Peyer's patch (tissue), 4 donors: ENCODE measurements at places on chromosomes 1 and 21.
A peak's percentile ranks its signal among the peaks of the same experiment; 100 is the strongest.

DNA sequence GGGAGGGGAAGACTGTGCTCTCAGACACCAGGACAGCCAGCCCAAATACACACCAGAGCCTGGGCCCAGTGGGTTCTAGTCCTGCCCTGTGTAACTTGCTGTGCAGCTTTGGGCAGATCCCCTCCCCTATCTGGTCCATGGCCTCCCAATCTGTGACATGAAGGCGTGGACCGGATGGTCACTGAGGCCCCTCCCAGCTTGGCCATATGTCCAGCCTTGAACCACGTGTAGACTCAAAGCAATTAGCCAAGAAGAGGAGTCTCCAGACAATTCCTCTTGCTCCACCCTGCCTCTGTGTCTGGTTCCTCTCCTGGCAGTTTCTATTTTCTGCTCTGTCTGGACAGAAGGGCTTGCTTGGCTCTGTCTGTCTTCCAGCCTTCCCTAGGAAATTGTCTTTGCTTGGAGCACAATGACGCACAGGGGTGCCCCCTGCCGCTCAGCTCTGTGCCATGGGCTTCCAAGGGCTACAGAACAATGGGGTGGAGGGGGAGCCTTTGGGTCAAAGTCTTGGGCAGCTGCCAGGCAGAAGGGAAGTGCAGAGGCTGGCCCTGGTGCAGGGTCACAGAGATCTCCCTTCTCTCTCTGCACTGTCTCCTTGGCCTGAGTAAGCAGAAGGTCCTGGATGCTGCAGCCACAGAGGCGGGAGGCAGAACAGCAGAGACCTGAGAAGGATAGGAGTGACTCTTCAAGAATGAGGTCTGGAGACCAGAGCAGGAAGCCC is 66.1 kb downstream of the TENT5C start:
- H3K27me3 ChIP-seq = no peaks in the 10 kb centered on the region
- H3K4me3 ChIP-seq = no peak overlapping the region
- H3K4me1 ChIP-seq = peaks cover 17% of the 10 kb centered on the region
- H3K27ac ChIP-seq = no peak overlapping the region

GRCh38 chr1:20724364-20725188 is 6.8 kb upstream of the KIF17 start:
- DNase-seq = no peak
- no peak overlapping the region for H3K27ac ChIP-seq
- no peaks in the 10 kb centered on the region for H3K27me3 ChIP-seq
- no peak overlapping the region for H3K4me3 ChIP-seq

DNA sequence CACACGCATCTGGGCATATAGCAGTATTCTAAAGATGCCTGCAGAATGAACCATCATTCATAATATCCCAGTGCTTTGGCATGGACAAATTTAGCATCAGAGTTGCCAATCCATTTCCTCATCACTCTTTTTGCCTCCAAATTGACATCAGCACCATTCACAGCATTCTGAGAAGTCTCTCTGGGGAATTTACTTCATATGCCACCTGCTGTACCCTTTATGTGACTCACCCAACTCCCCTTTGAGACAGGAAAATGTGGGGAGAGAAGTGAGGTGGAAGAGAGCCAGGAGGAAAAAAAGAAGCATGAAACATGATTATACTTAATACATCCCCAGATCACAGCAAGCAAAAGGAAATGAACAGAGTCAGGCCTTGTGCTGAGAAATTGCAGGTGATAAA is 37.4 kb downstream of the RAB3B start:
- H3K4me3 ChIP-seq = no peak overlapping the region
- H3K36me3 ChIP-seq = no peaks in the 10 kb centered on the region
- H3K4me1 ChIP-seq = no peaks in the 10 kb centered on the region
- DNase-seq = no peak

DNA sequence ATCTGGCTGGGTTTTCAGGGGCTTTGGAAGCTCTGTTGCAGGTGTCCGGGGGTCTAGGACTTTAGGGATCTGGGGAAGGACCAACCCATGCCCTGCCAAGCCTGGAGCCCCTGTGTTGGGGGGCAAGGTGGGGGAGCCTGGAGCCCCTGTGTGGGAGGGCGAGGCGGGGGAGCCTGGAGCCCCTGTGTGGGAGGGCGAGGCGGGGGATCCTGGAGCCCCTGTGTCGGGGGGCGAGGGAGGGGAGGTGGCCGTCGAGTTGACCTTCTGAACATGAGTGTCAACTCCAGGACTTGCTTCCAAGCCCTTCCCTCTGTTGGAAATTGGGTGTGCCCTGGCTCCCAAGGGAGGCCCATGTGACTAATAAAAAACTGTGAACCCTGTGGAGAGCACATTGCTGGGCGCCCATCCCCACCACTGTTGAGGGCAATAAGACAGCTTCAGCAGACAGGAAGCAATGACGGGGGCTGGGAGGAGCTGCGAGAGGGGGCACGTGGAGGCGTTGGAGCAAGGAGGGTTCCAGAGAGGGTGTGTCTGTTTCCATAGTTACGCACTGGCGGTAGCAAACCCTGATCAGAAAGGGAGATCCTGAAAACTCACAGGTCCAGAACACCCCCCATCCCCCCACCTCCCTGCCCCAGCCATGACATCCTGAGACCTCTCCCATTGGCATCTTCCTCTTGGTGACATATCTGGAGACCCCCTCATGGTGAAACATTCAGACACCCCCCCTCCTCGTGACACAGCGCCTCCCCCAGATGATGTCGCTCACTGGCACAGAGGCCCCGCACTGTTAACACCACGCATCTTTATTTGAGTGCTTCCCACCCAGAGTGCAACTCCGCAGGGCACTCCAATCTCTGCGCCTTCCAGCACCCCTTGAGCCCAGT is 8.4 kb downstream of the MYBPH start:
- no peak for DNase-seq
- H3K27ac ChIP-seq = no peak overlapping the region
- H3K4me3 ChIP-seq = no peak overlapping the region
- H3K36me3 ChIP-seq = no peaks in the 10 kb centered on the region
- no peaks in the 10 kb centered on the region for H3K27me3 ChIP-seq

DNA sequence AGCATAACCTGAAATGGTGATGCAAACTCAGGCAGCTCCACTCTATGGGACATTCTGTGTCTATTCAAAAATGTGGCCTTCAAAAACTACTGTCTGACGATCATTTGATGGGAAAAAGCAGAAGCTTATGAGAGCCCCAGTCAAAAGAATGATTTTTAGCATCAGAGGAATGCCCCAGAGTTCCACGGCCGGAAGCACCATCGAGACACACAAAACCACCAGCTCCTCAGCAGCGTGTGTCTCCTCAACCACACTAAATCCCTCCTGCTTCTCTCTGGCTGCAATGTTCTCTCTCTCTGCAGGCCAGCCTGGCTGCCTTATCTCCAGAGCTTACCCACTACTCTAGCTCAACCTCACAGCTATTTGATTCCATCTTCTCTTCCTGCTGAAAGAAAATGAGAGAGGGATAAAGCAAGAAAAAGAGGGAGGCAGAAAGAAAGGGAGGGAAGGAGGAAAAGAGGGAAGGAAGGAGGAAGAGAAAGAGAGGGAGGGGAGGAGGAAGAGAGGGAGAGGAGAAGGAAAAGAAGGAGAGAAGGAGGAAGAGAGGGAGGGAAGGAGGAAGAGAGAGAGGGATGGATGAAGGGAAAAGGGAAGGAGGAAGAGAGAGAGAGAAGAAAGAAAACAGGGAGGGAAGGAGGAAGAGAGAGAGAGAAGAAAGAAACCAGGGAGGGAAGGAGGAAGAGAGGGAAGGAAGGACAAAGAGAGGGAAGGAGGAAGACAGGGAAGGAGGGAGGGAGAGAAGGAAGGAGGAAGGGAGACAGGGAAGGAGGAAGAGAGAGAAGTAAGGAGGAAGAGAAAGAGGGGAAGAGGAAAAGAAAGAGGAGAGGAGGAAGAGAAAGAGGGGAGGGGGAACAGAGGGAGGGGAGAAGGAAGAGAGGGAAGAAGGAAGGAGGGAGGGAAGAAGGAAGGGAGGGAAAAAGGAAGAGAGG is 33.5 kb upstream of the LAPTM5 start:
- no peak for DNase-seq
- H3K27me3 ChIP-seq = no peaks in the 10 kb centered on the region
- no peaks in the 10 kb centered on the region for H3K36me3 ChIP-seq
- H3K4me3 ChIP-seq = no peak overlapping the region
- H3K4me1 ChIP-seq = no peaks in the 10 kb centered on the region

- no peak for DNase-seq
- H3K27ac ChIP-seq = no peak overlapping the region
- H3K4me3 ChIP-seq = no peak overlapping the region
- H3K4me1 ChIP-seq = no peaks in the 10 kb centered on the region
Observed at GRCh38 chr1:238764779-238765178, 621.6 kb upstream of the CHRM3 start.

- H3K4me3 ChIP-seq = no peak overlapping the region
- no peaks in the 10 kb centered on the region for H3K4me1 ChIP-seq
- H3K27ac ChIP-seq = no peak overlapping the region
- DNase-seq = no peak
Observed at GRCh38 chr1:63732666-63733065, 41.2 kb upstream of the ROR1 start.

DNA sequence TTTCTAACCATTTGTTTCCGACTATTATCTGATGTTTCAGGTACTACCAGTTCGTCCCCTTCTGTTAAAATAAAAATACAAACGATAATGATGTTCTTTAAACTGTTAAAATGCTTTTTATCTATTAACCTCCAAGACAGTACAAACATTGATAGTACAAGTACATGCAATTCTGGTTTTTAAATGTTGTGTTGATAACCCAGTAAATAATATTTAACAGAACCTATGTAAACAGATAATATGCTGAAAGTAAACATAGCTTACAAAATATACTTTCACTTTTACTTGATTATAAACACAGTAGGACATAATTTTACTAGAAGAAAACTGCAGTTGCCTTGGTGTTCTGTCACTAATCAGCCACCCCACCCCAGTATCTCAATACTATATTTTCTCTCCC is 76.9 kb downstream of the COQ8A start:
- no peak overlapping the region for H3K4me3 ChIP-seq
- H3K27ac ChIP-seq = no peak overlapping the region
- no peaks in the 10 kb centered on the region for H3K4me1 ChIP-seq
- H3K36me3 ChIP-seq = no peaks in the 10 kb centered on the region

DNA sequence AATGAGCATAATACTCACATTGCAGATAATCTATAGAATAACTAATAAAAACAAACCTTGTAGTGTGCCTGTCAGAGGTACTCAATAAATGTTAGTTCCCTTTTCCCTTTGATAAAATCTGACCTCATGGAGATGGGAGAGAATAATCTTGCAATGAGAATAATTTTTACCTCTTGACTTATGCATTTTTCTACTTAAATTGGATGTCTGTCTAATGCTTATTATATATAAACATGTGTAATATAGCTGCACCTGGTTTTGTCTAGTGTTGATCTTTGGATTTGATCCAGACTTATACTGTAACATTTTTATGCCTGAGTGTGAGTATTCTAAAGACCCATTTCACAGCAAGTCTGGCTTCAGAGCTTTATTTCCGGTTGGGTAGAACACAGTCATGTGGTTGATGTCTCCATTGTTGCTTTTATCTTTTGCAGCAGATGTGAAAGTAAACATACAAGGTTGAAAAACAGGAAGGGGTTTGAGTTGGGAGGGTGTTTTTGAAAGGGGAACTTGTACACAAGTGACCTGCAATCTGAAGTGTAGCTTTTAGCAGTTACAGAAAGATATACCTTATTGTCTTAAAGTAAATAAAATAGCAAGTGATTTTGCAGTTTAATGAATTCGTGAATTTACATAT is 12.4 kb downstream of the EPB41 start:
- peaks cover 45% of the 10 kb centered on the region for H3K4me1 ChIP-seq
- DNase-seq = peak; percentile 50
- H3K36me3 ChIP-seq = no peaks in the 10 kb centered on the region
- H3K4me3 ChIP-seq = no peak overlapping the region
- peak overlapping the region; percentile 74 for H3K27ac ChIP-seq

DNA sequence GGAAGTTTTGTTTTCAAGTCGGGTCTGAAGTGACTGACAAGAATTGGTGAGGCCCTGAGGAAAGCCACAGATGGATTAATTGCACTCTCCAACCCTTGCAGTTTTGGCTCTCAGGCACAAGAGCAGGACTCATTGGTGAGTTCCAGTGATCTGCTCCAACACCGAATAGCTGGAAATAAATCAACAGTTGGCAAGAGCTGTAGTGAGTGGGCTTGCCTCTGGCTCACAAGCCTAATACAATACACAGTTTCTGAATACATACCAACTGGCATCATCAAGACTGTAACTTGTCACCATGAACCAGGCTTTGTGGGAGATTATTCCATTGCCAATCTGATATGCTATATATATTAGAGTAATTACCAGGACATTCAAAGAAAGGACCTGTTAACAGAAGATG is 131.6 kb downstream of the GRIK1 start:
- no peaks in the 10 kb centered on the region for H3K27me3 ChIP-seq
- H3K36me3 ChIP-seq = no peaks in the 10 kb centered on the region
- H3K27ac ChIP-seq = no peak overlapping the region
- no peak overlapping the region for H3K4me3 ChIP-seq
- H3K4me1 ChIP-seq = no peaks in the 10 kb centered on the region

DNA sequence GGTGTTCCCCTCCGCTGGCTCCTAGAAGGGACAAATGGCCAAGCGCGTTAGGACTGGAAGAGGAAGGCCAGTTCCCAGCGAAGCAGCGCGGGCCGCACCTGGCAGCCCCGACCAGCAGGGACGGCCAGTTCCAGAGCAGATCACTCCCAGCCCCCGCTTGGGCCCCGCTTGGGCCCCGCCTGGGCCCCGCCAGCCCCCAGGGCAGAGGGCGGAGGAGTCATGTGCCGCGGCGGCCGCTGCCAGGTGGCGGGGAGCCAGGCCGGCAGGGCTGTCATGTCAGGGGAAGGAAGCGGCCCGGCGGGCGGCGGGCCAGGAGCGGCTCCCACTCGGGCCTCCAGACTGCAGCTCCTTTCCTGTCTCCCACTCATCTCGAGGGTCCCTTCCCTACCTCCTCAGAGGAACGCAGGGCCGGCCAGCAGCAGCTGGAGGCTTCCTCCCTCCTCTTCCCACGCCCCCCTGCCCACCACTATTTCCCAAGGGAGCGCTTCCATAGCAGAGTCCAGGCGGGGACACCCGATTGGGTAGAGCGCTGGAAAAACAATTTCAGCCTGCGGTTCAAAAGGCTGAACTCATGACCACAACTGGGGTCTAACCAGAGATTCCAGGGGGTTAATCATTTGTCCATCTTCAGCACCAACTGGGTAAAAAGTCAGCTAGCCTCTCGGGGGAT is 16.5 kb downstream of the ZNF697 start:
- H3K27me3 ChIP-seq = no peaks in the 10 kb centered on the region
- DNase-seq = peak; percentile 85
- no peaks in the 10 kb centered on the region for H3K36me3 ChIP-seq
- peaks cover 23% of the 10 kb centered on the region for H3K4me1 ChIP-seq
- H3K27ac ChIP-seq = no peak overlapping the region

DNA sequence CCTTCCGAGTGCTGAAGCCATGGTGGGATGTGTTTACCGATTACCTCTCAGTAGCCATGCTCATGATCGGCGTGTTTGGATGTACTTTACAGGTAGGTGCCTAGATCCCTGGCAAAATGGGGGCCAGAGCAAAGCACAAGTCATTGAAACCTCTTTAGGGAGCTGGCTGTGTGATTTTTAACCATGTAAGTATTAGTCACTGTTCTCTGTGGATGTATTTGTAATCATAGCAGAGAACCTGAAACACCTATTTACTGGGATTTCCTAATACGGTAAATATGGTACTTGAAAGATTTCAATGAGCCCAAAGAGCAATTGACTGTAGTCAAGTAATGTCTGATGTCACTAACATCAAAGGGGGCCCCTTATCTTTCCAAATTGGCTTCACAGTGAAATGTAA is 53.6 kb downstream of the LRRC8C start:
- no peak overlapping the region for H3K27ac ChIP-seq
- H3K4me3 ChIP-seq = no peak overlapping the region
- no peaks in the 10 kb centered on the region for H3K27me3 ChIP-seq
- no peaks in the 10 kb centered on the region for H3K36me3 ChIP-seq
- DNase-seq = no peak
